Activated naive CD4-positive, alpha-beta T cell treated with anti-CD3 and anti-CD28 coated beads for 36 hours (primary cell): ENCODE measurements at places on chromosomes 12 and 14.

DNA sequence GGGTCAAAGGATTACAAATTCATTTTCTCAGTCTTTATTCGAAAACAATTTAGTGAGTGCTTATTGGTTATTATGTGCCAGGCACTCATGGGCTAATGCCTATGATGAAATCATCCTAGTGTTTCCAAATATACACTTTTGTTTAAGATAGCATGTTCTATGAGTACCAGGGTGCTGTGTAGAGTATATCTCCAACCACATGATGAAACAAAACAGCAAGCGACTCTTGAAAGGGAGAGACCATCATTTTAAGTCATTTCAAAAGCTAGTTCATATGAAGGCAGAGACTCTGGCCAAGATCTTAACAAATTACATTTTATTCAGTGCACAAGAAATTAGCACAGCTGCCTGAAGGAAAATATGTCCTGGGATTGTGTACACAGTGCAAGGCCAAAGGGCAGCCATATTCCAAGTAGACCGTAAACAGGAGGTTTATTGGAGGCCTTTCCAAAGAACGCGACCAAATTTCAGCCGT lies 204.2 kb downstream of the EFCAB11 start:
- DNase-seq: no peak

- DNase-seq: no peak
Measured at GRCh38 chr14:35949920-35950513, 123.9 kb downstream of the BRMS1L start.

GRCh38 chr12:62873116-62873825 lies 61.7 kb downstream of the PPM1H start:
- no peak for DNase-seq

GRCh38 chr14:51847489-51847796 lies 13.0 kb upstream of the GNG2 start:
- no peak for DNase-seq

DNA sequence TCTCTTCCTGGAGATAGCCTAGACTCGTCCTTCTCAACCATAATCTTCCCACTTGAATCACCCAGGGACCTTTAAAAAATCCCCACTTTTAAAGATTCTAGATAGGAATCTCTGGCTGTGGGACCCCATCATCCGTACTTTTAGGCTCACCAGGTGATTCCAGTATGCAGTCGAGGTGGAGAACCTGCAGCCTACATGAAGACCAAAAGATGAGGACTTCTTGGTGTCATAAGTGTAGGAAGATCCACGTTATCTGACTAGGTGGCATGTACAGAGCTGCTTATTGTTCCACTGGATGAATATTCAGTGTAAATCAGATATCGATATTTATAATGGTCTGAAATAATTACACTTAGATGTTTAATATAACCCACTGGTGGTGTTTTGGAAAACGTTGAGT lies 2.6 kb downstream of the PRKCH start:
- no peak for DNase-seq

GRCh38 chr14:54845641-54846040 lies 57.0 kb downstream of the GCH1 start:
- DNase-seq: no peak

- no peak for DNase-seq
Measured at GRCh38 chr12:26246483-26247164, 51.3 kb downstream of the SSPN start.

GRCh38 chr12:96240656-96241055 lies 46.5 kb downstream of the ELK3 start:
- no peak for DNase-seq

- no peak for DNase-seq
Measured at GRCh38 chr12:78703820-78704525, 160.6 kb upstream of the SYT1 start.
